Left renal cortex interstitium (tissue), 4 donors: ENCODE measurements at places on chromosomes 5 and 9.
A peak's percentile ranks its signal among the peaks of the same experiment; 100 is the strongest.

DNA sequence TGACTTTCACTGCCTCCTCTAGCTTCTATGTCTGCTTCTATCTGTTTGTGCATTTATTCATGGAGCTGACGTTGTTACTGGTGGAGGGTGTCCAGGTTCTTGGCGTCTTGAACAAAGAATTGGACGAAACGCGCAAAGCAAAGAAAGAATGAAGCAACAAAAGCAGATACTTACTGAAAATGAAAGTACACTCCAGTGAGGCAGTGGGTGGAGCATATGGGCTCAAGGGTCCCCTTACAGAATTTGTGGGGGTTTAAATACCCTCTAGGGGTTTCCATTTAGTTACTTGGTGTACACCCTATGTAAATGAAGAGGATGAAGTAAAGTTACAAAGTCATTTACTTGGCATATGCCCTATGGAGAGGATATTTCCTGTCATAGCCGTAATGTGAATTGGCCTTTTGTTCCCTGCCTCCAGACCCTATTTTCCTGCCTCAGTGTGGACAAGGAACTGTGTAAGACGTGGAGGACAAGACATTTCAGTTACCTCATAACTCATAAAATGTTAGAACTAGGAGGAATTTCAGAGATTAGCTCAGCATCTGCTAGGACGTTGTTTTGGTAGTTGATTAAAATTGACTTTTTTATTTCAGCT is 3.1 kb downstream of the POLR3G start:
- no peak for DNase-seq

DNA sequence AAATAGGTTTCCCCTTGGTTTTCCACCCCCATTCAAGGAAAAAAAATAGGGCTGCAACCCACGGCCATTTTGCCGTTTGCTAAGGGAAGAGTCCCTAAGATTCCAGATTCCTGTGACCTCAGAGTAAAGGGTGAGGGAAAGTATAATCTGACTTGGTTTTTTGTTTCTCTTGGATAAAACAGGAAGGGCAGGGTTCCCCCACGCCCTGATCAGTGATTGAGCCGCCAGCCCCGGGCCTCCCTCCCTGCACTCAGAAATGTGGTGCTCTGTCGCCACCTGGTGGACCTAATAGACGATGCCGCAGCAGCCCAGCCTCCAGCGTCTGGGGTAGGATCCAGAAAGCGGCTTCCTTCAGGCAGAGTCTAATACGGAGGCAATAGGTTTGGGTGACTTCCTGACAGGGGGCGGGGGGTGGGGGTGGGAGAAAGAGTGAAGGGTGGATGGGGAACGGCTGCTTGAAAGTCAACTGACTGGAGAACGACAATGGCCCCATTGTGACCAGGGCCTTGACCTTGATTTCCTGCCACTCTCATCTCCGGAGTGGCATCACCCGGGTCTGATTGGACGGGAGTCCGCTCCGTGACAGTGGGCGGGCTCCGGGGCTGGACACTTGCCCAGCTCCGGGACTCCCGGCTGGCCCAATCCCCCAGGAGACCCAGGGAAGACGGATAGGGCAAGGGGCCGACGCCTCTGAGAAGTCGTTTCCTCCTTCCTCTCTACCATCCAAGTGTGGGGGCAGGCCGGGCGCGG is 17.8 kb upstream of the CYSTM1 start:
- DNase-seq: no peak

DNA sequence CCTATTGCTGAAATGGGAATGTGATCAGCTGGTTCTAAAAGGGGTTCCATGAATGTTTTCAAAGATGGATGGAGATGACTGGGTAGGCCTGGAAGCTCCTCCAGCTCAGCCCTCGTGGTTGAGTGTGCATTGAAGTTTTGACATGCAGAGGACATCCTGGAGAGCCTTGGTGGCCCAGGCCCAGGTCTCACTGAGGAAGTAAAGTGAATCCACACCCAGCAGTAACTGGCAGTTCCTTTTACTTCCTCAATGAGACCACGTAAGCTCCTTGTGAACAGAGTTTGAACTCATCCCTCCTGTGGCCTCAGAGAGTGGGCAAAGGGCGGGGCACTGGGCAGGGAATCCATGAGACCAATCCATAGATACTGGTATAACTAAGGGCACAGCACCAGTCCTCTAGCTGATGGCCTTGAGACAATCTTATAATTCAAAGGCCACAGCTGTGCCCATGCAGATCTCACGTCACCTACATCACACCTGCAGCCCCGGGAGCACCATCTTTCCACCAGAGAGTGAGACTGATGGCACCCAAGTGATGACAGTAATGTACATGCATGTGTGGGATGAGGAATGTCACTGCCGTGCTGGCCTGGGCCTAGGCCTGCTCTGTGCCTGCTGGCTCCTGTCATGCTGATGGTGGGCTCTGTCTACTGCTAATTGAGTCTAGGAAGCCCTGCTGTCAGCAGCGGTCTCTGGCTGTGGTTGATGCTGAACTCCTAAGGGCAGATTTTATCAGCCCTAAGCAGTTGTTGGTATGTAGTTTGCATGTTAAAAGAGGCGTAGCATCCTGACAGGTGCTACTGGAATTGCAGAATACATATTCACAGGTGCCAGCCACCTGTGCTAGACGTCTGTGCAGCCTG is 257.8 kb downstream of the FSTL4 start:
- no peak for DNase-seq

DNA sequence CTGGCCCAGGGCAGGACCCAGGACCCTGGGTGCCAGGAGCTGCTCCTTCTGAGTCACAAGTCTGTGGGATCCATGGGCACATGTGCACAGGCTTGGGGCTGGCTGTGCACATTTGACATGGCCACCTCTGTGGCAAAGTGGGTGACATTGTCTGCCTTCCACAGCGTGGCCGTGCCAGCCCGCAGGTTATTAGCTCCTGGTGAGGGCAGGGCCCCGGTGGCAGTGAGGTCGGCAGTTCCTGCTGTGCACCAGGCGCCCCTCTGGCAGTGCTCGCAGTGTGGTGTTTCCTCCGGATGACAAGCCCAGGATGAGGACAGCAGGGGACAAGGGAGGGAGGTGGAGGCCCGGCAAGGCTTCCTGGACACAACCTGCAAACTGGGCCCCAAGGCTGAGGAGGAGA is 60.5 kb downstream of the OLFM1 start:
- DNase-seq: no peak

DNA sequence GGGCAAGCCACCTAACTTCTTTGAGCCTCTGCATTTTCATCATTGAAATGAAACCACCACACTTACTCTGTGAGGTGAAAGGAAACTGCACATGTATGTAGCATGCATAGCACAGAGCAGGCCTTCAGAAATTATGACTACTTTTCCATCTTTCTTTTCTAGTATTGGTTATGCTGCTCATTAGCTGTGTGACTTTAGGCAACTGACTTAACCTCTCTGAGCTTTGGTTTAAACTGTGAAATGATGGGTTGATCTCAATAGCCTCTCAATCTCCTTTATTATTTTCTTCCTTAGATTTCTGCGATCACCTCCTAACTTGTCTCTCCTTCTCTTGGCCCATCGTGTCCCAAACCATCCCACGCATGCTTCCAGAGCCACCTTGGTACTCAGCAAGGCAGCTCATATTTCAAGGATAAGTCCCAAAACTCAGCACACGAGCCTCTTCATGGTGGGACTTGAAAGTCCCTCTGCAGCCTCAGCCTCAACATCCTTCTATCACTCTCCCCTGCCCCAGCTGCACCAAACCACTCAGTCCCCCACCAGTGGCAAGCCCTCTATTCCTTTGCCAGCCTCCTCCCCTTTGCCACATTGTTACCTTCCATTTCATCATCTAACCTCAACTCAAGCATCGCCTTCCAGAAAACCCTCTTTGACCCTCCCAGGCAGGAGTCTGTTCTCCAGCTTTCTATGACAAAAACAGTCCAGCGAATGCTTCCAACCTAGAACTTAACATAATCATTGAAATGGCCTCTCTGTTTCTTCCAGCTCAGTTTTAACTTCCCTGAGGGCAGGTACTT is 60.3 kb upstream of the DNAH5 start:
- no peak for DNase-seq

- no peak for DNase-seq
Observed at GRCh38 chr9:109846776-109847175, 66.8 kb downstream of the PALM2AKAP2 start.

DNA sequence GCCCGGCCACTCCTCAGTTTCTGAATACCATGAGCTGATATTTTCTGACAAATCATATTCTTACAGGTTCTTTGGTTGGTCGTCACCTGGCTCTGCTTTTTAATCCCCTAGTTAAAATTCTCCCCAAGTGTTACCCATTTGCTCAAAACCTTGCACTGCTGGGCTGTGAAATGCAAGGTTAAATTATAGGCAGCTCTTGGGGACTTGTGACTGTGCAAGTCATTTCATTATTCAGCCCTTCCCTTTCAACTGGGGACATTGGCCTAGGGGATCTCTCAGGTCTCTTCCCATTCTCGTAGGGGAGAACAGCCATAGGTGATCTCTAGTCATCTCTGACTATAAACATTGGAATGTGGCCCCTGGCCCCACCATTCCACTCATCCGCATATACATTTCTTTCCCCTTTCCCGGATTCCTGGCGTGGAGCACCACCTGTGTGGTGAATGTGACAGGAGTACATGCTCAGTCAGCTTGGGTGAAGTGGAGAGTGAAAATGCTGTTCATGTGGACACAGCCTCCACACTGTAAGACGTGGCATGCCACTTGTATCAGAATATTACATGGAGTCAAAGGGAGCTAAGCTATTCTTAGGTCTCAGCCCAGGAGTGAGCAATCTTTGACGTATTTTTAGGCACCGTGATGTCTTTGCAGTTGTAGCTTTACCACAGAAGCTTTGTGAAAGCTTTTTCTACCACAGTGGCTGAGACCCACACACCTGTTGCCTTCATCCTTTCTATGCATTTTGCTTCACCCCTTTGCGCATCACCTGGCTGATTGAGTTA is 386.7 kb downstream of the KDM4C start:
- DNase-seq: no peak

- DNase-seq: no peak
Observed at GRCh38 chr5:180026320-180026719, 45.2 kb downstream of the RNF130 start.

- no peak for DNase-seq
Observed at GRCh38 chr9:35562895-35563780, 41.9 kb upstream of the TESK1 start.

GRCh38 chr9:100352201-100352726 is 478 bp downstream of the TEX10 start:
- peak; percentile 29 for DNase-seq

DNA sequence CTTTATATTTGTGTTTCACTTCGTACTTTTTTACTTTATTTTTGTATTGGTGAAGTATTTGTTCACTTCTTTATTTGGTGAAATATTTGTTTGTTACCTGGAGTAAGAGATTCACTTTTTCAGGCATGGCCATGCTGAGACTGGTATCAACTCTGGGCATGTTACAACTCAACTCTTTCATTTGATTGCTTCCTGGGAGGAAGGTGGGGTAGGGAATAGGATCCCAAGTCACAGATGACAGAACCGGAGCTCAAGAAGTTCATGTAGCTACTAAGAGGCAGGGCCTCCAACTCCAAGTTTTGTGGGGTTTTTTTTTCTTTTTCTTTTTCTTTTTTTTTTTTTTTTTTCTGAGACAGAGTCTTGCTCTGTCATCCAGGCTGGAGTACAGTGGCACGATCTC is 6.1 kb upstream of the ADGRD2 start:
- no peak for DNase-seq

DNA sequence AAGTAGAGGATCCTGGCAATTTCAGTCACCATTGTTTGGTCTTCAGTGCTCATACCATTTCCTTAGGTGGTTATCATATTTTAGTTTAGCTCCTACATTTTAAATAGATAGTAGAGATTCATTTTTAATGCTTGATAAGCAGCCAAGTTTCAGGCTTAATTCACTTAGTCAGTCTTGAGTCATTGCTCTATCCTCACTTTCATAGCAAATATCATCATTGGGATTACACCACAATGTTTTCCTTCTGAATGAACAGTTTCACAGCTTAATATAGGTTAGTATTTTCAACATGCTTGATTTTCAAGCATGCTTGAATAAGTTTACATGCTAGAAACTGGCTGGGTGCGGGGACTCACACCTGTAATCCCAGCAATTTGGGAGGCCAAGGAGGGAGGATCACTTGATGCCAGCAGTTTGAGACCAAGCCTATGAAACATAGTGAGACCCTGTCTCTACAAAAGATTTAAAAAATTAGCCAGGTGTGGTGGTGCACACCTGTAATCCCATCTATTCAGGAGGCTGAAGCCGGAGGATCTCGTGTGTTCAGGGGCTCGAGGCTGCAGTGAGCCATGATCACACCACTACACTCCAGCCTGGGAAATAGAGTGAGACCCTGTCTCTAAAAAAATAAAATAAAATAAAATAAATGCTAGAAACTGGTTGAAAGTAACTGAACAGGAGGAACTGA is 339.9 kb downstream of the ADGRV1 start:
- DNase-seq: no peak

GRCh38 chr5:144638787-144639186 is 468.1 kb downstream of the KCTD16 start:
- no peak for DNase-seq

DNA sequence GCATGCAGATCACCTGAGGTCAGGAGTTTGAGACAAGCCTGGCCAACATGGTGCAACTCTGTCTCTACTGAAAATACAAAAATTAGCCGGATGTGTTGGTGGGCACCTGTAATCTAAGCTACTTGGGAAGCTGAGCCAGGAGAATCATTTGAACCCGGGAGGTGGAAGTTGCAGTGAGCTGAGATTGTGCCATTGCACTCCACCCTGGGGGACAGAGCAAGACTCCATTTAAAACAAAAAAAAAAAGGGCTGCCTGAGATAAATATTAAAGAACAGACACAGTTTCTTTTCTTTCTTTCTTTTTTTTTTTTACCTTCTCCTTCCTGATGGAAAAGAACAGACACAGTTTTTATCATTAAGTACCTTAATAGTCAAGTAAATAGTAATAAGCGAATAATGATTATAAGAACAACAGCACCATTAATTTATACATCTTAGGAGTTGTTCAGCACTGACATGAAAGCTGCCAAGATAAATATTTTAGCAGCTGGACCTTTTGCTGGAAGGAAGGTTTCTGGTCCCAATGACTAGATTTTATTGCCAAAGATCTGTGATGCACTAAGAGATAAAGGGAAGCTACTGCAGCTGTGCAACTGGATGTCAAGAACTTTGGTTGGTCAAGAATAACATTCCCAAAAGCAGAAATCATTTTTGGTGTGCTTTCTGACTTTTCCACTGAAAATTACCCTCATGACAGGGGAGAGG is 7.0 kb downstream of the CENPP start:
- DNase-seq: no peak
